Hindlimb muscle (tissue), 1 donor: ENCODE measurements at places on chromosomes 6 and 20. TPM values are rescaled to one million over a fixed set of nuclear protein-coding genes. Genes with fewer than 3 reads are reported as not detected.

The BNIP5 gene
- 0.28 TPM for polyA plus RNA-seq

DNA sequence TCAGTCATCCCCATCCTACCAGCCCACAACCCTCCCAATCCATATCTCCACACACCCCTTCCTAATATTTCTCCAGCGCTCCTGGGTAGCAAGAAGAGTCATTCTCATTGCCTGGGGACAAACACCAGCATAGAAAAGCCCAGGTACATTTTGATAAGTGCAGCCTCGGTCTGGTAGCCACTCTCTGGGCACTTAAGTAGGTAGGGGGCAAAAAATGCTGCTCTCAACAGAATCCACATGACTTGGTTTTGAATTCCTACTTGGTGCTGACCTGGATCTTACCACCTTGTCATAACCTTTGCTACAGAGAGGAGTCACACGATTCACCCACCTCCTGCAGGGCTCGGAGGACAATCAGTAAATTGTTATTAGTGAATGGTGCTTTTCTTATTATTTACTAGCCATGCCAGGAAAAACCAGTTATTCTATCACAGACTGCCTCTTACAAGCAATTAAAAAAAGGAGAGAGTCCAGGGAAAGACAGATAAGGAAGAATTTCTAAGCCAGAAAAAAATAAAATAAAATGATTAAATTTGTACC, 249.1 kb downstream of the LY86 start:
- no peak for DNase-seq

GRCh38 chr6:56772737-56773184, 130.1 kb upstream of the DST start:
- DNase-seq = no peak

DNA sequence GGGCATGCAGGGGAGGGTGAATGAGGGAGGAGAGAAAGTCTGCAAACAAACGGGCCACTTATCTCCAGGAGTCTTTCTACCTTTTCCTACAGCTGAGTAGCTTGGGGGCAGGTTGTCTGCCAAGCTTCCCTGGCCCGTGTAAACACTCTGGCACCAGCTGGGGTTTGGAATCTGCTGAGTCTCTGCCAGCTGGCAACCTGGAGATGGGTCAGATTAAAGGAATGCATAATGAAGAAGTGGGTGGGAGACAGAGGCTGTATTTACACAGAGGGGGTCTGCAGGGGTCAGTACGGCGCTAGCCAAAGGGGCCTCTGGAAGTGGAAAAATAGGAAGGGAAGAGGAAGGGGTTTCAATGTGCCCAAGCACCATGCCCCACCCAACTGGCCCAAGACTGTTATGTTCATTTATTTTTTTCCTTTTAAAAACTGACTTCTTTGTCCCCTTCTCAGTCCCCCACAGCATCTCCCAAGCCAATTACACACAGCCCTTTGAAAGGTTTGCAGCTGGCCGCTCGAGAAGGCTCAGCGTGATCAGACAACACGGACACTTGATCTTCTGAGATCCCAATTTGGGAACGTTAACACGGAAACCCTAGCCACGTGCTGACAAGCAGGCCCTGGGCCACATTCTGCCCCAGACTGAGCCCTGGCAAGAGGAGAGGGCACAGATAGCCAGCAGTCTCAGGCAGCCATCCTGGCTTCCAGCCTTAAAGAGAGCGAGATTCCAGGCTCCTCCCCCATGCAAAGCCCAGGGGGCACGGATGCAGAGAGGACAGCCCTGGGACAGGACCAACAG, 25.2 kb downstream of the TRAM2 start:
- no peak for DNase-seq

The ATAT1 gene
- 21.3 TPM for polyA plus RNA-seq

DNA sequence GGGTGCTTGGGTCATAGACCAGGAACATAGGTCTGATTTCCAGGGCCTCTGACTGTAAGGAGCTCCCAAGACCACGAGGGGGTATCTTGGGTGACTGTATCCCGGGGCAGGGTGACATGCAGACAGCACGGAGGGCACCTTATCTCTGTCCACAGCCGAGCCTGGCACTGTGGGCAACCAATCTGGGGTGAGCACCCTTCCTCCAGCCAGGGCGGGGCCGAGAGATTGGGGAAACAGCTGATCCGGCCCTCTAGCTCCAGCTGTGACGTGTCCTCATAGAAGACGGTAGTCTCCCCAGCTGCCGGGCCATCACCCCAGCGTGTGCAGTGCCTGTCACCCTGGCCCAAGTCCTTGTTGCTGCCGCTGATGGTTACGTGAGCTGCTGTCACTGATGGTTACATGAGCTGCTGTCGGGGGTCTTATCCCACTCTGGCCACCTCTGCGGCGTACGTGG, 139.6 kb upstream of the RNF24 start:
- DNase-seq = no peak

DNA sequence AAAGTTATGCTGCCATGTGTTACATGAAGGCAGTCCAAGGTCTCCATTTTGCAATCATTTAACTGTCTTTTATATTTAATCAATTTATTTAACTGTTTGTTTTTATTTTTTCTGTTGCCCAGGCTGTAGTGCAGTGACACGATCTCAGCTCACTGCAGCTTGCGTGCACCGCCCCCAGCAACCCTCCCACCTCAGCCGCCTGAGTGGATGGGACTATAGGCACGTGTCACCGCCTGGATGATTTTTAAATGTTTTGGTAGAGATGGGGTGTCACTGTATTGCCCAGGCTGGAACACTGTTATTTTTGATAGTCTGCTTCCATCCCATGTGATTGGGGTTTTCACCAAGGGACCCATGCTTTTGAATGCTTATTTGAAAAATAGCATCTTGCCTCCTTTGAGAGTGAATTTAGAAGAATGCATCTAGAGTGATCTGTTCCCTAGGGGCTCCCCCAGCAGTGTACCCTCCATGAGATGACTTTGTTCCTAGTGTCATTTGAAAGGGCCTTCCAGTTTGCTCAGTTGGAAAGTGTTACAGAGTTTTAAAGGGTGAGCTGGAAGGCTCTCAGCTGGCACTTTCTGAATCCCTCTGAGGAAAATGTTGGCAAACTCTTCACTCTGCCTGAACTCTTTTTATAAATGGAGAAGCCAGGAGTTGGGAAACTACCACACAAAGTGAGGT, 143.4 kb downstream of the JARID2 start:
- peak; percentile 37 for DNase-seq

- peak; percentile 20 for DNase-seq
These were observed 345.1 kb upstream of the AGPAT4 start for GRCh38 chr6:161618831-161619454.

DNA sequence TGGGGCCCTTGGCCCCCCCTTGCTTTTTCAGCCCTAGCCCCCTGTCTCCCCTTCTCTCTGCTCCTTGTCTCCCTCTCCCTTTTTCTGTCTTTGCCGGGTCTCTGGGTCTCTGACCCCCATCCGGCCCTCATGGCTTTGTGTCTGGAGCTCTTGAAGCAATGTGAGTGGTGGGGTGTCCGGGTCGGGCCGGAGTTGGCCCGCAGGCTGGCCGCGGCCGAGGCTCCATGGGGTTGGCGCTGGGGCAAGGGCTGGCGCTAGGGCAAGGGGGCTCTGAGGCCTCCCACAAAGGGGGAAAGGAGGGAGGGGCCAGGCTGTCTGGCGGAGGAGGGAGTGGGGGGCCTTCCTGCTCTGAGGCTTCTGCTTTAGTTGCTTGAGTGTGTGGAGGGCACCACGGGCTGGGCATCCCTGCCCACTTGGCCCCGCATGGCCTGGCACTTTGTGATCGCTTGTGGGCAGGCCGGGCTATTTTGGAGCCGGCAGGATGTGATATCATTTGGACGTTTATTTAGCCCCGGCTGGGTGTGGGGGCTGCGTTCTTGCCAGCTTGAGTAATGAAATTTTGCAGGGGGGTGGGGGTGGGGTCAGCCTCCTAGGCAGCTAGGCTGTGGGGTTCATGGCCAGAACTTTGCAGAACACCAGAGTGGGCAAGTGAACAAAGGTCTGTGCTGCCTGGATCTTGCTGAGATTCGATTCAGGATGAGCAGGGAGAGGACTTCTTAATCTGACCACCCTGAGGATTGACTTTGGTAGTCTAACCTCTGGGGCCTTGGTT, 78.7 kb upstream of the MYL9 start:
- peak; percentile 48 for DNase-seq
